GF-D8 (cell line): ENCODE measurements at places on chromosomes 16 and 17.

GRCh38 chr16:31298958-31299357 is 39.2 kb downstream of the ITGAM start:
- no peak for DNase-seq

DNA sequence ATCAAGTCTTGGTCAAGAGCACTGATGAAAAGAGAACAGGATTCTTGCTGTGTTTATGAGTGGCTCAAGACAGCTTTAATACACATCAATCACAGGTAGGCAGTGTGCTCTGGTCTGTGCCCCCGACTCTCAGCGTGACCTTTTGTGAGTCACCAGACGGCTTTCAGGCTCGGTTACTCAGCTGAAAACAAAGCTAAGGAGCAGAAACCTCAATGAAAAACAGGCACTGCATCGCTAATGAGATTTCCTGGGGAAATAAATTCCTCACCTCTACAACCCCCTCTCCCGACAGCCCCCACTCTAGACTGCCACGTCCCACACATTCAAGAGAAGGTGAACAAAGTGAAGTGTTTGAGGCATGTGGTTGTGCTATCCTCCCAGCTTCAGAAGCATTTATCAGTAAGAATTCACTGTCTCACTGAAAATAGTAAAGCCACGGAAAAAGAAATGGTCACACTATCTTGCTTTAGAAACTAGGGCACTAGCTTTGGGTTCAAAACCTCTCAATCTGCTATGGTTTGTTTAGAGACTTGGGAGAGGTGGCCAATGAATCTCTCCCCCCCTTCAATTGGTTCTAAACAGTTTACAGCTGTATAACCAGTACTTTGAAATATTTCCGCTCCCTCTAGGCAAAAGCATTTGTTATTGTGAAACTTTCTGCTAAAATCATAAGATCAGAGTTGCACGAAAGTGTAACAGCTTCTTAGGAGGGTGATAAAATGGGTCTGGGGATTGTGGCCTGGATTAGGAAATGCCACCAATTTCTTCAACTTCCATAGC is 199.5 kb upstream of the PMFBP1 start:
- no peak for DNase-seq

DNA sequence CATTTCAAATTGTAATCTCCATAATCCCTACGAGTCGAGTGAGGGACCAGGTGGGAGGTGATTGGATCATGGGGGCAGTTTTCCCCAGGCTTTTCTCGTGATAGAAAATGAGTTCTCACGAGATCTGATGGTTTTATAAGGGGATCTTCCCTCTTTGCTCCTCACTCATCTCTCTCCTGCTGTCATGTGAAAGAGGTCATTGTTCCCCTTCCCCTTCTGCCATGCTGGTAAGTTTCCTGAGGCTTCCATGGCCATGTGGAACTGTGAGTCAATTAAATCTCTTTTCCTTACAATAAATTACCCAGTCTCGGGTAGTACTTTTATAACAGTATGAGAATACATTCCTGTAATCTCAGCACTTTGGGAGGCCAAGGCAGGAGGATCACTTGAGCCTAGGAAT is 76.7 kb upstream of the MARCHF10 start:
- DNase-seq, result no peak

GRCh38 chr17:2266045-2266864 is 37.3 kb downstream of the SMG6 start:
- DNase-seq, result peak; percentile 53

DNA sequence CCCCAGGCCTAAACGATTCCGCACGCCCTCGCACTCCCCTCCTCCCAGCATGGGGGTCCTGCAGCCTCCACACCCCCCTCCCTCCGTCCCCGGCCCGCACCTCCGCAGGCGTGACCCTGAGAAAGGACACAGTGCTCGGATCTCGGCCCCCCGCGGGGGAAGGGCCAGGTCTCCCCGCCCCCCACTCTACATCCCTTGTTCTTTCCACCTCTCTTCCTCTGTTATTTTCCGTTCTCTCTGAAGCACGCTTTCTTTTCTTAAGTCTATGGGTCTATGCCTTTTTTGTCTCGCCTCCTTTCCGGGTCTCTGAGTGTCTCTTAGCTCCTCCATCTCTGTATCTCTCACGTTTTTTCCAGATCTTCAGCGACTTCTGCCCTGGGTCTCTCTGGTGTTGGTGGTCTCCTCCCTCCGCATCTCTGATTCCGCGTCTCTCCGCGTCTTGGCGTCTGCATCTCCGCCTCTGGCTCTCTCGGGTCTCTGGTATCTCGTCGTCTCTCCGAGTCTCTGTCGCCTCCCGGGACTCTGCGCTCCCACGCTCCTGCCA is 2.1 kb upstream of the HES7 start:
- DNase-seq, result no peak

GRCh38 chr16:25121824-25122600 is 10.5 kb downstream of the LCMT1 start:
- DNase-seq, result no peak

DNA sequence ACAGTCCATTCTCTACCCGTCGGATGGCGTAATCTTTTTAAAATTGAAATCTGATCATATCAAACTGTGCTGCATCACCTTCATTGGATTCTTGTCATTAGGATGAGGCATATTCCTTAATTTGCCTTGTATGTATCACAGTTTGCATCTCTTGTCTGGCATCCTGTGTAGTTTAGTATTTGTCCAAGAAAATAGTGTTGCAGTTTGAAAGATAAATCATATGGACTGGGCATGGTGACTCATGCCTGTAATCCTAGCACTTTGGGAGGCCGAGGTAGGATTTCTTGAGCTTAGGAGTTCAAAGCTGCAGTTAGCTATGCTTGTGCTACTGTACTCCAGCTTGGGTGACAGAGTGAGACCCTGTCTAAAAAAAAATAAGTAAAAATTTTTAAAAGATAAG is 5.8 kb upstream of the RSL1D1 start:
- no peak for DNase-seq

GRCh38 chr17:42163113-42163512 is 8.3 kb upstream of the RAB5C start:
- DNase-seq, result no peak

GRCh38 chr17:60102632-60103096 is 23.9 kb upstream of the HEATR6 start:
- peak; percentile 26 for DNase-seq

DNA sequence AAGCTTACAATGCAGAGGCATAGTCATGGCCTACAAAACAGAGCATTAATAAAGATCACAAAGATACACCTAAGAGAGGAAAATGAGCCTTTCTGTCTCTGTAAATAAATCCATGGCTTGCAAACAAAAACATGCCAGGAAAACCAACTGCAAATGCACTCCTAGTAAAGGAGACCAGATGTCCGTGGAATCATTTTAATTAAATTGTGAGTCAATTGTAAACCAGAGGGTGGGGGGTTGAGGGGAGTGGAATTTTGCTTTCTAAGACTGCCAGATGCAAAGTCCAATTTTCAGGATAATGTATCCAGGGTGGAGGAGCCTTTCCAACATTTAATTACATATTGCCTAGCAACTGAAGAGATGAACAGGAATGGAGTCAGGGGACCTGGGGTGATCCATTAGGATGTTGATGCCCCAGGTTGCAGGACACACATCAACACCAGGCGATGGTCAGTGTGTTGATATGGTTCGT is 390.3 kb upstream of the CCL2 start:
- no peak for DNase-seq

- DNase-seq, result no peak
Observed at GRCh38 chr16:5633845-5634440, 536.3 kb upstream of the EEF2KMT start.

GRCh38 chr17:81958633-81959342 is 2.2 kb downstream of the NOTUM start:
- no peak for DNase-seq

DNA sequence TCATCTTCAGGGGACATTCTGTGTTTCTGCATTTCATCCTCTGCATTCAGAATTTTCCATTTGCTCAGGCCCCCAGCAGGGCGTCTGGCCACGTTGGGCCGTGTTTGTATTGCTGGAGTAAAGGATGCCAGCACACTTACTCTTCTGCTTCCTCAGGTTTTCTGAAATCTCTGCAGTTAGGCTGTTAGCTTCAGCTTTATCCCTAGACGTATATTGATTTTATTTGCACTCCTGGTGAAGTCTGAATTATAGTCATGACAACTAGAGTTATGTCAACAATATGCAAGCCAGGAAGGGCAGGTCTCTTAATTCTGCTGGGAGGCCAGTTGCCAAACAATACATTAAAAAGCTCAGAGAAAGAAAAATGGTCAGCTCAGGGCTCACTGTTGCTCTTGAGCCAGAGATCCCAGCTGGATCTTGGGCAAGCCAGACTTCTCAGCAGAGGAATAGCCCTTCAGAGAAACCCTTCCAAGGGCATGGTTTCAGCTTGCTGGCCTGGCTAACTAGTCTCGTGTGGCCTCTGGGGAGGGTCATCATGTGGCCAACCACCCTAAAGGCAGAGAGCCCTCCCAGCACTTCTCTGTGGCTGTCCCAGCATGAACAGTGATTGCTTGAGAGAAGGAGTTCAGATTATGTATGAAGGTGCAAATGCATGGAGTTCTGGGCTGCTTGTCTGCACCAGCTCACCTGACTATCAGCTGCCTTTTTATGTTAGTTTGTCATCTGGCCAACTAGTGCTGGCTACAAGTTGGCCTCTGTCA is 110.2 kb upstream of the CACNG5 start:
- no peak for DNase-seq

GRCh38 chr16:28991687-28992086 is 6.8 kb downstream of the LAT start:
- DNase-seq, result no peak

GRCh38 chr17:14859542-14859941 is 405.6 kb downstream of the PMP22 start:
- DNase-seq, result no peak

DNA sequence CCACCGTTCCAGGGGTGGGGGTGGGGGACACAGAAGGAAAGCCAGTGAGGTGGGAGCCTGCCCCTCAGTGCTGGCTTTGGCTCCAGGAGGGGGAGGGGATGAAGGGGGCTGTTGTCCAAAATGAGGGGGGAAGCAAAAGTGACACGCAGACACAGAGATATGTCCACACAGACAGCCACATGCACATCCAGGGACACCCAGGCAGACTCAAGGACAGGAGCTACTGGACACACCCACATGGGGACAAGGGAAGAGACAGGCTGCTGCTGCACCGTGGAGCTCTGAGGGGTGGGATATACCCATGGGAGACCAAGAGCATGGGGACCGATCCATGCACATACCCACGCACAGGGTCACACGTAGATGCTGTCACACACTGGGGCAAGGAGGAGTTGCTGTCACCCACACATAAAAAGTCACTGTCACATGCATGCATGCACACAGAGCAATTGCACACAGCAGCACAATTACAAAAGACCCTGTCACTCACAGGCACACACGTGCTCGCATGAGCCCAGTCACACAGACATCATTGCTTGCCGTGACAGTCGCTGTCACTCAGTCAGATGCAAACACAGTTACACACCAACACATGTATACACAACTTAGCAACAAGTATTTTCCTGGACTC is 1.3 kb downstream of the THRA start:
- peak; percentile 15 for DNase-seq

DNA sequence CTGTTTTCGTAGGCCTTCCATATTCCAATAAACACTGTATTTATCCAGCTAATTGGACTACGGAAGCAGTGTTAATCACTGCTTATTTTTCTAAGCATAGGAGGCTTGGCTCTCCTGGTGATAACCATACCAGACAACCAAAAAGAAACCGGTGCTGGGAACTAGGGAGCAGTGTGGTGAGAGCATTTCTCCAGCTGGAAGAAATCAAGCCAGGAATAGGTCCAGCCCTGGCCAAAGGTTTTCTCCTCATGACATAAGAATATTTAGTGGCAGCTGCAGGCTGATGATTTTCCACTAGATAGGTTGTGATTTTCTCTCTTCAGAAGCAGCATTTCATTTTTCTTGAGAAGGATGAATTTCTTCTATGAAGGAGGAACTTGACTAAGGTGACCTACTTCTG is 141.5 kb downstream of the TRIM37 start:
- DNase-seq, result no peak

- DNase-seq, result no peak
Observed at GRCh38 chr16:85928401-85928820, 29.4 kb downstream of the IRF8 start.

- DNase-seq, result no peak
Observed at GRCh38 chr16:20925751-20926150, 25.2 kb downstream of the LYRM1 start.

GRCh38 chr17:40089077-40089895 is 11.1 kb downstream of the NR1D1 start:
- no peak for DNase-seq

- DNase-seq, result no peak
Observed at GRCh38 chr16:3479654-3480216, 15.6 kb downstream of the C16orf90 start.

DNA sequence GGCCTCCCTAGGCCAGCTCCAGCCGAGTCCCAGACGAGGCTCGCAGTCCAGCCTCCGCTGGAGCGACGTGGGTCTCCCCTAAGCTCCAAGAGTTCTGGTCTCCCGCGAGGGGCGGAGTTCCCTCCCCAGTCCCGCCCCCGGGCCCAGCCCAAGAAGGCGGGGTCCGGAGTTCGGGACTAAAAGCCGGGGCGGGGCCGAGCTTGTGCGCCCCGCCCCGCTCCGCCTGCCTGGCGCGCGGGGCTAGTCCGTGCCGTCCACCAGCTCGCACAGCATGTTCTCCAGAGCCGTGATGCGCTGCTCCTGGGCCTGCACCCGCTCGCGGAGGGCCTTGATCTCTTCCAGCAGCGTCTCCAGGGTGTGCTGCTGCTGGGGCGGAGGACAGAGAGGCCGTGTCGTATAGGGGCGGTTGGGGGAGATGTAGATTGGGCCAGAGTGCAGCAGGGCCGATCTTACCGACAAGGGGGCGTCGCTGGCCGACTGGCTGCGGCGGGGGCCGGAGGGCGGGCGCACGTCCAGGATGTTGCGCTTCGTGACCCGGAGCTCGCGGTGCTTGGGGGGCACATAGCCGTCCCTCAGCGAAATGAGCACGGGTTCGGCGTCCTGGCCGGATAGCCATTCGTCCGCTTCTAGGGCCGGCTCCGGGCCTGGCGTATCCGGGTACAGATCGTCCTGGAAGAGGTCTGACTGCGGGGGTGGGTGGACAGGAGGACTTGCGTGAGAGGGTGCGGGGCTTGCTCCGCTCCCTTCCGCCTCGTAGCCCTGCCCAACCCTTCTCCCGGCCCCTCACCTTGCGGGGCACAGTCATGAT is 7.0 kb downstream of the CORO6 start:
- DNase-seq, result no peak

DNA sequence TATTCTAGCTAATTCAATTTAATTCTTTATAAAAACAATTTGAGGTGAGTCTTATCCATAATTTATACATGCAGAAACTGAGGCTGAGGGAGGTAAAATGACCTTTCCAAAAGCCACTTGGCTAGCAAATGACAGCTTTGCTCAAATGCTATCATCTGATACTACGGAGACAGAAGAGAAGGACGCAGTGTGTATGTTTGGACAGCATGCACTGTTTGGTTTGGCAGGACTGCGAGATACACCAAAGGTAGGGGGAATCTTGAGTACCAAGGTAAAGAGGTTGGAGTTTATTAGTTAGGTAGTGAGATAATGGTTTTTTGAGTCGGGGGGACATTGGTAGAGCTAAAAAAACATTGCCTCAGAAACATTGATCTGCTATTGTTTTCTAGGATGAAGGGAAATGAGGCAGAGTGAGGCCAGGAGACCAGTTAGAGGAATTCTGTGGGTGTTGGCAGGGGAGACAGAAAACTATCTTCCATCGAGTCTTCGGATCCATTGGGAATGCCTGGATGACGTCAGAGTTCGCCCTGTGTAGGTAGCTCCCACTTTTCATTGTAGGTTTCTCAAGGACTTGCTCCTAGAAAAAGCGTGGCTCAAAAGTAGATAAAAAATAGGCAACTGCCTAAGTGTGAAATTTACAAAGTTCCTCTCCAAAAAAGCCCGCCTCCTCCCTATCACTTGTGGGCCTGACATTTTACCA is 2.5 kb upstream of the HS3ST4 start:
- DNase-seq, result no peak

- DNase-seq, result no peak
Observed at GRCh38 chr16:80503107-80503506, 37.7 kb upstream of the DYNLRB2 start.
